Type B pancreatic cell (in vitro differentiated cells): ENCODE measurements at places on chromosomes 16 and 17. TPM values are rescaled to one million over a fixed set of nuclear protein-coding genes. Genes with fewer than 3 reads are reported as not detected.

- peaks cover 13% of the 10 kb centered on the region for H3K36me3 ChIP-seq
- H3K27ac ChIP-seq = peak overlapping the region; percentile 69
- peaks cover 17% of the 10 kb centered on the region for H3K27me3 ChIP-seq
- peak overlapping the region; percentile 35 for H3K4me3 ChIP-seq
- DNase-seq = no peak
These were observed 6.8 kb downstream of the CACNG4 start for GRCh38 chr17:66971264-66971663.

Gene PDE6G
- 0.97 TPM in 1 of 2 replicates, not detected in the other for total RNA-seq

Gene TRPV2
- total RNA-seq = 0.52 and 1.7 TPM in 2 replicates

DNA sequence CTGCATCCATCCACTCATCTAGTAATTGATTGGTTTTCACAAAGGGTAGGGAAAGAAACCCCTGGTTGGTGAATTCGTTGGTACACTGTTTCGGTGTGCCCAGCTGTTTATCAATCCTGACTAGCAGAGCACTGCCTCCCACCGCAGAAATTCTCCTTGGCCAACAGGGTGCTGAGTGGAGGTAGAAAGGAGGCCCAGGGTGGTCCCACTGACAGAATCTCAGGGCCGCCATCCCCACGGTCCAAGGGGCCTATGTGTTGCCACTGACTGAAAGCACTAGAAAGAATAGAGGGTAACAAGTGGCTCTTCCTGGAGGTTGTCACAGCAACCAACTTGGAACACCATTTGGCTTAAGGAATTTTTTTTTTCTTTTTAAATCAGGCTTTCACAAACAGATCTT lies 8.4 kb upstream of the RCVRN start:
- H3K4me1 ChIP-seq = peaks cover 4% of the 10 kb centered on the region
- H3K4me3 ChIP-seq = no peak overlapping the region
- H3K27ac ChIP-seq = no peak overlapping the region
- H3K27me3 ChIP-seq = peaks cover 9% of the 10 kb centered on the region

DNA sequence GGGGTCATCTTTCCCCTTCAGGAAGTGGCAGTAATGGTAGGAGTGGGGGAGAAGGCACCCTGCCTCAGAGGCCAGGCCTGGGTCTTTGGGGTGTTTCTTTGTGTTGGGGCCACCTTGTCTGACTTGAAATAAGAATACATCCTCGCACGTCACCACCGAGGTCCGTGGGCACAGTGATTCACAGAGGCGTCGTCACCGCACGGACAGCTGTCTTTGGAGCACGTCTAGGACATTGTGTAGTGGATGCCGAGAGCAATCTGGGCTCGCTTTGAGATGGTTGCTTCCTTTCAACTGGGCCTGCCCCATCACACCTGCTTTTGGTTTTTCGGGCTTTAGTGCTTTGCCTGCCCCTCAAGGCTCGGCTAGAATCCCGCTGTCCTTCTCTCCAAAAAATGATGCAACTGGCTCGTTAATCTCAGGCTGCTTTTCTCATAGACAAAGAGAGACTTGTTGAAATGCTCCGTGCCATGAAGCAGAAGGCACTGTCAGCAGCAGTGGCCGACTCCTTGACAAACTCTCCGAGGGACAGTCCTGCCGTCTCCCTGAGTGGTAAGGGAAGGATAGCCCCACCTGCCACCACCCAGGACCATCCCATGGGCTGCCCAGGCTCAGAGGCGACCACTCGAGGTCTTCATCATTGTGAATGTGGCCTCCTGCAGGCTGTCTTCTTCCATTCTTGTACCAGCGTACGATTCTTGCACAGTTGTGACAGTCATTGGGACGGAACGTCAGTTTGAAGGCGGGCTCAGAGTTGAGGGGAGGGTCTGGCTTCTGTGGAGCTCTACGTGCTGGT lies 24.0 kb downstream of the GINS2 start:
- H3K27me3 ChIP-seq = no peaks in the 10 kb centered on the region
- peaks cover 25% of the 10 kb centered on the region for H3K36me3 ChIP-seq
- H3K4me1 ChIP-seq = peaks cover 14% of the 10 kb centered on the region
- H3K4me3 ChIP-seq = no peak overlapping the region

Gene NDUFAF8
- total RNA-seq = 56.9 and 82.3 TPM in 2 replicates

- H3K36me3 ChIP-seq = peaks cover 7% of the 10 kb centered on the region
- no peaks in the 10 kb centered on the region for H3K27me3 ChIP-seq
- DNase-seq = no peak
- no peak overlapping the region for H3K4me3 ChIP-seq
- H3K27ac ChIP-seq = no peak overlapping the region
These were observed 7.4 kb downstream of the TMC6 start for GRCh38 chr17:78120971-78121800.

DNA sequence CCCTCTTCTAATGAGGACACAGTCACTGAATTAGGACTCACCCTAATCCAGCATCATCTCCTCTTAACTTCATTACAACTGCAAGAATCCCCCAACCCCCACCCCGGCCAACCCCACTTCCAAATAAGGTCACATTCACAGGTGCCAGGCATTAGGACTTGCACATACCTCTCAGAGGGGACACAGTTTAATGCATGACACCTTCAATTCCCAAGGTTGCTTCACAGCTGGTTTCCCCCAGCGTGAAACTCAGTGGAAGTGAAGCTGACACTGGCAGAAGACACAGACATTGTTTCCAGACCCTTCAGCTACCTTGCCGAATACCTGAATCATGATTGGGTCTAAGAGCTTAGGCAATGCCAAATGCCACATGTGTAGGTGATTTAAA lies 217.0 kb upstream of the DYNLRB2 start:
- no peak overlapping the region for H3K27ac ChIP-seq
- no peaks in the 10 kb centered on the region for H3K27me3 ChIP-seq
- H3K36me3 ChIP-seq = no peaks in the 10 kb centered on the region
- DNase-seq = no peak

Gene PDIA2
- 1.0 and 1.6 TPM in 2 replicates for total RNA-seq

Gene ANKS4B
- total RNA-seq = 5.2 and 8.9 TPM in 2 replicates

Gene CTRL
- 0.59 and 1.4 TPM in 2 replicates for total RNA-seq

Gene TAT
- total RNA-seq = 0.14 TPM in 1 of 2 replicates, not detected in the other

Gene EMP2
- 36.3 and 57.9 TPM in 2 replicates for total RNA-seq

- H3K4me1 ChIP-seq = no peaks in the 10 kb centered on the region
- H3K36me3 ChIP-seq = no peaks in the 10 kb centered on the region
- no peak overlapping the region for H3K4me3 ChIP-seq
- H3K27me3 ChIP-seq = peaks cover 3% of the 10 kb centered on the region
These were observed 370.1 kb upstream of the ZFHX3 start for GRCh38 chr16:73418051-73418450.

- DNase-seq = no peak
- H3K4me1 ChIP-seq = peaks cover 37% of the 10 kb centered on the region
- H3K36me3 ChIP-seq = peaks cover 4% of the 10 kb centered on the region
- H3K4me3 ChIP-seq = no peak overlapping the region
- no peak overlapping the region for H3K27ac ChIP-seq
These were observed 6.7 kb downstream of the TBC1D24 start for GRCh38 chr16:2481676-2482075.

Gene PPY
- total RNA-seq = 29.8 and 65.9 TPM in 2 replicates
